ENCODE measurements at places on chromosomes 5 and 9.

GRCh38 chr9:92032891-92033290 is 82.3 kb downstream of the SPTLC1 start:
- DNase-seq, result no peak

DNA sequence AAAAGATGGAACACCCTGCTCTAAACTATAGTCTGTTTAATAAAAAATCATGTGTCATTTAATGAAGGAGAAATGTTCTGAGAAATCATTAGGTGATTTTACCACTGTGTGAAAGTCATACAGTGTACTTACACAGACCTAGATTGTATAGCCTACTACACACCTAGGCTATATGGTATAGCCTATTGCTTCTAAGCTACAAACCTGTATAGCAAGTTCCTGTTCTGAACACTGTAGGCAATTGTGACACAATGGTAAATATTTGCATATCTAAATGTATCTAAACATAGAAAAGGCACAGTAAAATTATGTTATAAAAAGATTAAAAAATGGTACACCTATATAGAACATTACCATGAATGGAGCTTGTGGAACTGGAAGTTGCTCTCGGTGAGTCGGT is 40.6 kb downstream of the EFNA5 start:
- no peak for DNase-seq

- no peak for DNase-seq
These were observed at the start of gene TBC1D9B for GRCh38 chr5:179907556-179908324. Gene TBC1D9B, minus strand, starts transcription at chr5:179907897. Its CDS starts 76 bp downstream, at chr5:179907821.

DNA sequence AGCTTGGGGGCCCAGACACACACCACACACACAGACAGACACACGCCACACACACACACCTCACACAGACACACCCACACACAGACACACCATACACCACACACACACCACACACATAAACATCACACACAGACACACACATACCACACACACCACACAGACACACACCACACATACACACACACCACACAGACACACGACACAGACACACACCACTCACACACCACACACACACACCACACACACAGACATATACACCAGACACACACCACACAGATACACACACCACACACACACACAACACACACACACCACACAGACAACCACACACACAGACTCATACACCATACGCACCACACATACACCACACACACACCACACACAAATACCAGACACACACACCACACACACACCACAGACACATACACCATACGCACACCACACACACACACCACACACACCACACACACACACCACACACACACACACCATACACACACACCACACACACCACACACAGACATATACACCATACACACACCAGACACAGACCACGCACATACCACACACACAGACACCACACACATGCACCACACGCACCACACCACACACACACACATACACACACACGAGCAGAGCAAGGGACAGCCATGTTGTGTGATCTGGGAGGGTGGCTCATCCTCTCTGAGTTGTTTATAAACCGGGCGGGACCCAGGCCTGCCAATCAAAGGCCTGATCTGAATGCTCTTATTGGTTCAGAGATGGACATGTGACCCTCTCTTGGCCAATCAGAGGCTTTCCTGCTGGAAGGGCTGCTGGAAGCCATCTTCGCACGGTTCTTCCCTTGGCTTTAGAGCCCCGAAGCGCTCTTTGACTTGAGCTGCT is 148.3 kb downstream of the GAPVD1 start:
- DNase-seq, result no peak

- no peak for DNase-seq
These were observed 3.8 kb upstream of the TOR4A start for GRCh38 chr9:137273611-137274320.

GRCh38 chr5:112417931-112418658 is 982 bp downstream of the EPB41L4A start:
- DNase-seq, result no peak

GRCh38 chr5:96597438-96598020 is 64.6 kb upstream of the CAST start:
- no peak for DNase-seq

DNA sequence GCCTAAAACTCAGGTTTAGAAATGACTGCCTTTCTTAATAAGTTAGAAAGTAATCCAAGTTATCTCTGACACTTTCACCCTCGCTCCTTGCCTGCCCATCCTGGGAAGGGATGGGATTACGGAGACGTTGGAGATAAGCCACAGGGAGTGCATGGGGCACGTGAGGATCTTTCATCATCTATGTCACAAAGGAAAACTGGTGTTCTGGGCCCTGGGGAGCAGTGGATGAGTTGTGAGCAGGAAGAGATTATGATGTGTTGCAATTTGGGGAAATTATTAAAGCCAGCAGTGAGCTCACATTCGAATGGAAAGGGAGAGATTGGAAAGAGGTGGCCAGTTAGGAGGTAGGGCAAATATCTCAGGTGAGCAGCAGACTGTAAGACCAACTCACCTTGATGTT is 12.8 kb downstream of the AFAP1L1 start:
- no peak for DNase-seq

DNA sequence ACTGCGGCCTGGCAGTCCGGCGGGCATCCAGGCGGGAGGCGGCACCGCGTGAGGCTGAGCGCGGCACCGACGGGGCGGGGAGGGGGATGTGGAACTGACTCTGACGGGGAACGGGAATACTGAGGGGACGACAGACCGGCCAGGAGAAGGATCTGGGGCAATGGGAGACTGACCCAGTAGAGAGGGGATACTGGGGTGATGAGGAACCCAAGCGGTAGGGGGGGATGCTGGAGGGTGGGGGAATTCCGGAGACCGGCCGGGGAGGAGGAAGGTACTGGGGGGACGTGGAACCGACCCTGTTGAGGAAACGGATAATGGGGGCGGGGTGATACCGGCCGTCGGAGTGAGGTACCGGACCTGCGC is 423 bp downstream of the IPPK start:
- no peak for DNase-seq

- DNase-seq, result peak; percentile 3
These were observed 7.2 kb downstream of the TOR1A start for GRCh38 chr9:129816501-129817435.

- no peak for DNase-seq
These were observed 108.1 kb upstream of the IER5L start for GRCh38 chr9:129285979-129286772.

- no peak for DNase-seq
These were observed 40.1 kb upstream of the TLX3 start for GRCh38 chr5:171268700-171269620.

GRCh38 chr5:54616031-54616430 is 98.5 kb downstream of the SNX18 start:
- DNase-seq, result peak; percentile 8

DNA sequence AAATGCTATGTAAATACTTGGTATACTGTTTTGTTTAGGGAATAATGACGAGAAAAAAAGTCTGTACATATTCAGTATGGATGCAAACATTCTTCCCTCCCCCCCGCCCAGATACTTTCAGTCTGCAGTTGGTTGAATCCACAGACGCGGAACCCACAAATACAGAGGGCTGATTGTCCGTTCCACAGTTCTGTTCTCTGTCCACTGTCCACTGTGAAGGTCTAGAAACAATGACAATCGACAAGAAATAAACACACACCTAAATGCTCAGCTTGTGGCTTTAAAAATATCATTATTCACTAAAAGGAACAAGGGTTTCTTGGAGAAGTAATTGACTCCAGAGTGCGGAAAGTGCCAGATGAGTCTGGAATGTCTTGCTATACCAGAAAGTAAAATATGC is 109.1 kb downstream of the TMEM161B start:
- DNase-seq, result no peak

- DNase-seq, result no peak
These were observed 61.4 kb upstream of the ICE1 start for GRCh38 chr5:5360941-5361520.

DNA sequence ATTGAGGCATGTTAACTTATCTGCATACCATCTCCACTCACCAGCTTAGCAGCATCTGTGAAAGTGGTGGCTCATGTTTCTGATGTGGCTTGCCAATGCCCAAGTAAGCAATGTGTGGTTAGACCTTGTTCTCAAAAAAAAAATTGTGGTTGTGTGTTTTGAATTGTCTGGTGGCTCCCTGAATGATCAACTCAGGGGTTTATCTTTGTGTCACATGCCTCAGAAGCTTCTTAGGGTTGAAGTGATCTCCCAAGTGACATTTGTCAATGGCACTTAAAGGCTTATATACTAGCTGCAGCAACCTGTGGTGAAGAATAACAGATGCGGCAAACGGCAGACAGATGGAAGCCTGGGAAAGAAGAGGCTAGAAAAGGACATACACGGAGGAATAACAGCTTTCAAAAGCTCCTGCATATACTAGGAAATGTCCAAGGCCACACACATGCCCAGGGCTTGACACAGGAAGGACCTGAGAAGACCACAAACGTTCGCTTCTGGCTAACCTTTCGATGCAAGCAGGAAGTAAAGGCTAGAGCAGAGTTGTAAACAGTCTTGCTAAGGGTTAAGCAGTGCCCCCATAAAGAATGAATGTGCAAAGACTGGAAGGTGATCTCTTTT is 42.2 kb upstream of the FSD1L start:
- no peak for DNase-seq

- DNase-seq, result no peak
These were observed 216.8 kb upstream of the NFIL3 start for GRCh38 chr9:91640428-91640827.

- DNase-seq, result no peak
These were observed 715 bp downstream of the LCN8 start for GRCh38 chr9:136757328-136757727.

- no peak for DNase-seq
These were observed 291.2 kb downstream of the BRINP1 start for GRCh38 chr9:119078015-119078414.

GRCh38 chr9:115211413-115212124 is 93.6 kb upstream of the TNC start:
- no peak for DNase-seq

GRCh38 chr5:24232041-24232440 is 412.7 kb downstream of the CDH10 start:
- no peak for DNase-seq

DNA sequence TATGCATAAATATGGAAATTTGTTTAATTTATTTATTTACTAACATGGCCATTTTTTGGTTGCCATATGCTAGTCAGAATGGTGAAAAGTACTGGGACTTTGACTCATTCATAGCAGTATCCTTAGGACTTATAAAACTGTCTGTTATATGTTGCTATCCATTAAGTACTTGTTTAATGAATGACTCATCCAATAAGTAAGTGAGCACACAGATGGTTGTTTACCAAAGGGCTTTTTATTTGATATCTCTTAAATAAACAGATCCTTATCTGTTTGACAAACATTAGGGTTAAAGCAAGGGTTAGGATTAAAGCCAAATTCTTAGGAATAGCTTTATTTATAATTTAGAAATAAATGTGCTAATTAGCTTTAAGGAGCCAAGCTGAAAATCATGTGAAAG is 183.4 kb downstream of the FBXO4 start:
- no peak for DNase-seq

GRCh38 chr5:38113880-38114279 is 144.5 kb upstream of the EGFLAM start:
- no peak for DNase-seq

DNA sequence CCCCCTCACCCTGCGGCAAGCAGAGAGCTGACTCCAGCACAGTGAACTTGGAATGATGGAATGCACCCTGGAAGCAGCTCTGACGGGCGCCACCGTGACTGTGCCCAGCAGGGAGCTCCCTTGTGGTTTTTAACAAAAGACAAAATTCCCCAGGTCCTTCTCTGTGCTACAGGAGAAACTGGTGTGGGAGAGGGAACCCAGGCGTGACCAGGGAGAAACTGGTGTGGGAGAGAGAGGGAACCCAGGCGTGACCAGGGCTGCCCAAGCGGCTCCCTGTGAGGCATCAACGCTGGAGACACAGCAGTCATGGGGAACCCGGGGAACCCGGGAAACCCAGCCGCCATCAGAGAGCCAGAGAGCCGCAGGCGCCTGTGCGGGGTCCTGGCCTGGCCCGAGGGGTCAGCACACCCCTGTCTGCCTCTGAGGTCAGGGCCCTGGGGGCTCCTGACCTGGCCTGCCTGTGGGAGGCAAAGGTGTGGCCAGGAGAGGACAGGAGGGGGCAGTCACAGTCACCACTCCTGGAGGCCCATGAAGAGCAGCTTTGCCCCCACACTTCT is 3.1 kb upstream of the AHRR start:
- DNase-seq, result no peak

- DNase-seq, result no peak
These were observed 467 bp downstream of the CNOT6 start for GRCh38 chr5:180494510-180495181.

DNA sequence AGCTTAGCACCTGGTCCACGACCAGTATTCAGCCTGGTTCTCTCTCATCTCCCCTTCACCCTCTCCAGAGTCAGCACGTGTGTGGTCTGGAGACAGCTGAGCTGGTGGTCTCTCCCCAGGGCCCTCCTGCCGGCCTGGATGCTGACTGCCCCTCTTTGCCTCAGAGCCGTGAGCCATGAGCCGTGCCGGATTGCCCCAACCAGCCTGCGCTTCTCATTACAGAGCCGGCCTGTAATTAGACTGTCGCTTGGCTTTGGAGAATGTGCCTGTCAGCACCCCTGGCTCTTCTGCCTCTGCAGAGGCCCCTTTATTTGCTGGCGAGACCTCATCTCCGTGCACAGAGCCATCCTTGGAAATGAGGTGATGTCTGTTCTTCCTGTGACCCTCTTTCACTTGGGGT is 118.7 kb upstream of the BOD1 start:
- no peak for DNase-seq

DNA sequence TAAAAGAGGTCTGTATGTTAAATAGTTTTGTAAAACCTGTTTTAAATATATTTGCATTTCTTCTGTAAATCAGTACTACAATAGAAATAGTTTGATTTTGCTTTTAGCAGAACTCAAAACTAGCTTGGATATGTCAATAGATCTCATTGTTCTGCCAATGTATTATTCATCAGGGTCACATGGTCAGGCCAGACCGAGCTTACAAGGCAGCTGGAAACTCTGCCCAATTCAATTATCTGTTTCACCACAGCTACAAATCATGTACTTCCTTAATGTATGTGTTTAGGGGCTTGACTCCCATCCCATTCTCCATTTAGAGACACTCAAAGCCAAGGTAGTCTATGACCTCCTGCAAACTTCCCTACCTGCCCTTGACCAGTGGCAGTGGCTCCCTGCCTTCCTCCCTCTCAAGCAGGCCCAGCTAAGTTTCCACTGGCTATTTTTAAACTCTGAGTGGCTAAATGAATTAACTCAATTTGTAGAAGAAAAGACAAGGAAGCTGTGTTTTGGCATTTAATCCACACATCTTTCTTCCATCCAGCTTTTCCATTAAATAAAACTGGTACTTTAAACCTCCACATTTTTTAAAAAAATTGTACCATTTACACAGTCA is 46.4 kb upstream of the SELENOP start:
- no peak for DNase-seq

GRCh38 chr5:38755181-38755580 is 90.6 kb upstream of the OSMR start:
- no peak for DNase-seq

- DNase-seq, result no peak
These were observed 356.8 kb upstream of the DMAC1 start for GRCh38 chr9:8156346-8156745.
